ENCODE measurements at places on chromosomes 4 and X.

DNA sequence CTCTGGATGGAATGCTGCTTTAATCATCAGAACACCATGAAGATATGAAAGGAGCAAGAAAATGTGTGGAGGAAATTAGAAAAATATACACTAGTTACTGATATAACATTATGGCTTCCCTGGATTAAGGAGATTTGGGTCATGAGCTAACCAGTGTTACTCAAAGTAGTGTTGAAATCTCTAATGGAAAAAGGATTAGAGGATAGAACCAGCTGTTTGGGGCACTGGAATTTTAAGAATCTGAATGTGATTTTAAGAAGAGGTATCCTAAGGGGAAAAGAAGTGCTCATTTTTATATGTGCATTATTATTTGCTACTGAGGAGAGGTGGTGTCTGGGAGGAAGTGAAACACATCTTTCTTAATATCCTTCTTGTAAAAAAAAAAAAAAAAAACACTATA is 164.1 kb upstream of the PPARGC1A start:
- no peak for DNase-seq

GRCh38 chr4:177384856-177385397 is 57.3 kb downstream of the AGA start:
- no peak for DNase-seq

DNA sequence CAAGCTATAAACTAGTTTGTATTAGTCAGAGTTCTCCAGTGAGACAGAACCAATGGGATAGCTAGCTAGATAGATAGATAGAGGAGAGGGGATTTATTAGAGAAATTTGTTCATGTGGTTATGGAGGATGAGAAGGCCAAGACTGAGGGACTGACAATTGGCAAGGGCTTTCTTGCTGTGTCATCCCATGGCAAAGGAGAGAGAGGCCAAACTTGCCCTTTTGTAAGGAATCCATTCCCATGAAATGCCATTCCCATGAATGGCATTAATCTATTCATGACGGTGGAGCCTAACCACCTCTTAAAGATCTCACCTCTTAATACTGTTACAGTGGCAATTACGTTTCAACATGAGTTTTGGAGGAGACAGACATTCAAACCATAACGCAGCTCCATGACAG is 58.1 kb downstream of the LINC00632 start:
- DNase-seq = no peak

GRCh38 chr4:142085513-142086292 is 449.3 kb downstream of the IL15 start:
- no peak for DNase-seq

DNA sequence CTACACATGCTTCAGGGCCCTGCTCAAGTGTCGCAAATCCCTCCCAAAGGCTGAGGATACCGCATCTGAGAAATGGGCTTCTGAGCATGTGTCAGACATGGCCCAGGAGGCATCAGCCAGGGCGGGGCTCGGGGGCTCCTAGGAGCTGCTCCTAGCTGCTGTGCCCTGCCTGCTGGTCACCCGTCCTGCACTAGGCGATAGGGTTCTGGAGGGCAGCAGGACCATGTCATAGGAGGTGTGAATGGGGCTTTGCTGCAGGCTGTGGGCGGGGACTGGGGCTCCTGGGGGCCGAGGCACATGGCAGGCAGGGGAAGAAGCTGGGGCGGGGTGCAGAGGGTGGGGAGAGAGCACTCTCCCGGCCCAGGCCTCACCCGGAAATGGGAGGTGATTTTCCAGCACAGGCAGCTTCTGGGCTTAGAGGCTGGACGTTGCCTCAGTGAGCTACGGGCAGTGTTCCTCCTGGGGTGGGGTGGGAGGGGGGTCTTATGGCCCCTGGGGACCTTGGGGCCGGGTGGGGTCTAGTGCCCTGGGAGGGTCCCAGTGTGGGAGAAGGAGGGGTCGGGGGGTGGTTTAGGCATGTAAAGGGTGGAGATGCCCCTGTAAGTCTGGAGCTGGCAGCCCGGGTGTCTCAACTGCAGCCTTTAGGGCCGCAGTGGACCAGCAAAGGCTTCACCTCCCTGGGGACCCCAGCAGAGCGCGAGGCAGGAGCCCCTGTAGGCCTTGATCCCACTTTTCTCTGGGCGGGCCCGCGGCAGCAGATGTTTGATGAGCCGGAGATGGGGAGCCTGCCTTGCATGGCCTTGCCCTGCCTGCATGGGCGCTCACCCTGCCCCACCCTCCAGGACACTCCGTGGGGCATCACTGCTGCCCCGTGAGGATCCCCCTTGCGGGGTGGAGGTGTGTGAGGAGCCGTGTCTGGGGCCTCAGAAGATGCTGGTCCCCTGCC is 98.6 kb upstream of the LRPAP1 start:
- no peak for DNase-seq

- DNase-seq = no peak
Observed at GRCh38 chrX:13697455-13697854, 8.5 kb downstream of the RAB9A start.

DNA sequence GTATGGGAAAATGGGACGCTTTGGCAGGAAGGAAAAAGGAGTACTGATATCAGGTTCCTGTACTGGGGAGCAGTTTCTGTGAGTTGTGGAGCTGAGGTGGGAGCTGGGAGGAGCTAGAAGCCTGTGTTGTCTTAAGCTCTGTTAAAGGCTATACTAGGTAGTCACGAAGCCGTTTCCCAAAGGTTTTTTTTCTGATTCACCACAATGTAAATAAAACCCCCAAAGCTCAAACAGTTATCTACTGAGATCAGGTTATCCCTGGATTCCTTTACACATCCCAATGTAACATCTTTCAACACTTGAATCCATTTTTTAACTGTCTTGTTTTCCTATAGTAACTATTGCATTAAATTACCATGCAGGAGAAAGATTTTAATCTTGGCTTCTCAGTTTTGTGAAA is 297.4 kb upstream of the SFRP2 start:
- DNase-seq = no peak

GRCh38 chr4:173247321-173247720 is 78.7 kb downstream of the GALNT7 start:
- DNase-seq = no peak
